ENCODE measurements at places on chromosomes 4 and X. TPM values are rescaled to one million over a fixed set of nuclear protein-coding genes. Genes with fewer than 3 reads are reported as not detected.

DNA sequence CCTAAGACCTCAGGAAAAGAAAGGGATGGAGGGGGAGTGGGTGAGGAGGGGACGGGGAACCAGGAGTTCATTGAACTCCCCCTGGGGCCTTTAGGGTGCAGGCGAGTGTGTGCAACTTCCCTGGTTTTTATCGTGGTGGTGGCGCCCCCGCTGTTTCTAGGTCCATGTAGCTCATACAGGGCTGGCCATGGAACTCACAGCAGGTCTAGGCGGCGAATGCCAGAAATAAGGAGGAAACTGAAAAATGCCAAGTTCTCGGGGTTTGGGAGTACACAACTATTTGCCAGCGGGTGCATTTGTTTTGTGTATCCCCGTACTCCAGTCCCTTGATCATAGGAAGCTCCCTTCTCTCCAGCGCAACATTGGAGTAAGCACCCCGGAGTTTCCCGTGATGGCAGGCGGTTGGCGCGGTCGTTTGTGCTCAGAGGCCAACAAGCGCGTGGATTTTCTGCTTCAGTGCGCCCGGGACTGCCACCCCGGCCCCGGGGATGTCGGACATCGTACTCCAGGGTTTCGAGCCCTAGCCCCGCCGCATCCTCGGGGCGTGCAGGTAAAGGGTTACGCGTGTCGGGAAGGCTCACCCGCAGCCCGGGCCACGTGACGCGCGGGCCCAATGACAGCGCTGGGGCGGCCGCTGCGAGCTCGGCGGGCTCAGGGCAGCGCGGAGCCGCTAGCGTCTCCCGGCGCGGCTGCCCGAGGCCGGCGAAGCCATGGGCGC lies 208.9 kb downstream of the NWD2 start:
- DNase-seq = no peak

GRCh38 chr4:14272206-14272605 lies 644.7 kb upstream of the BOD1L1 start:
- DNase-seq = no peak

DNA sequence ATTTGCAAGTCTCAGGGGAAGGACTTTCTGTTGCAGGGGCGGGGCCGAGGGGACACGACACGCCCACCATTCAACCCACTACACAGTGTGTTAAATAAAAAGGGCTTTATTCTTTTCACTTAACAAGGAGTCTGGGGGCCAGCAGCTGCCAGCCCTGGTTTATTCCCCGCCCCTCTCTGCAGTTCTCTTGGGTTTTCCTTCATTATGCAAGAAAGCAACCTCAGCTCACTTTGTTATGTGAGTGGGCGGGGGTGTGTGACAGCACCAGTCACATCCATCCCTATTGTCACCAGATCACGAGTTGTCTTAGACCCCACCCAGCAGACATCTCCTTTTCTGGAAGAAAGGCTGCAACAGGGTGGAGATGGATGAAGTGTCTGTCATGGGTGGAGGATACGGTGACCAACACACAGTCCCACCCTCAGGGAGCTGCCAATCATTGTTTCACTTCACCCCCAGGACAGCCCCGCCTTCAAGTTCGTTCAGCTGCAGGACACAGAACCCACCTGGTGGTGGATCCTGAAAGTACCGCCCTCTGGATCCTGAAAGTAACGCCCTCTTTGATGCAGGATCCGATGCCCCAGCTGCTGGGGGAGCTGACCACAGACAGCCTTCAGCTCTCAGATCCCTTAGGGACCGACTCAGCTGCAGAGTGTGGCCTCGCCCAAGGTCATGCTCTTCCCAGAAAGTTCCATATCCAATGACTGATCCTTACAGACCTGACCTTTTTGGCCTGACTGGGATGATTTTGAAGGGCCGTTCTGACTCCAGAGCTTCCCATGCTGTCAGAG lies 79.6 kb downstream of the SMIM20 start:
- DNase-seq = no peak

- no peak for DNase-seq
Measured at GRCh38 chr4:158775091-158775651, 6.3 kb downstream of the FNIP2 start.

DNA sequence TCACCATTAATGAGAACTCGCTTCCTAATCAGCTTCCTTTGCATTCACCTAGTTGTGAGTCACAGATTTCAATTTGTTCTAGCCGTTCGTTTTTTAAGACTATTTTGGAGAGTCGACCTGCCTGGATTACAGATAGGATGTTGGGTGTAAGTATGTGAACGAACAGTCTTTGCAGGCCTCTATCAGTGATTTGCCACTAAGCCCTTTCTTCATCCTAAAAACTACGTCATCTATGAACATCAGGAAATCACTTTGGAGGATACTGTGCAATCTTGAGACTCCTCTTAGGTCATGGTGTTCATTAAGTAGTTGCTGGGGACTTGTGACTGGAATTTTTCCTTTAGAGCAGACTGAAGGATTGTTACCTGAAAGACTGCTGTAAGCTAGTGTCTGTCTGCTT lies 1.1 kb downstream of the POLA1 start:
- no peak for DNase-seq

DNA sequence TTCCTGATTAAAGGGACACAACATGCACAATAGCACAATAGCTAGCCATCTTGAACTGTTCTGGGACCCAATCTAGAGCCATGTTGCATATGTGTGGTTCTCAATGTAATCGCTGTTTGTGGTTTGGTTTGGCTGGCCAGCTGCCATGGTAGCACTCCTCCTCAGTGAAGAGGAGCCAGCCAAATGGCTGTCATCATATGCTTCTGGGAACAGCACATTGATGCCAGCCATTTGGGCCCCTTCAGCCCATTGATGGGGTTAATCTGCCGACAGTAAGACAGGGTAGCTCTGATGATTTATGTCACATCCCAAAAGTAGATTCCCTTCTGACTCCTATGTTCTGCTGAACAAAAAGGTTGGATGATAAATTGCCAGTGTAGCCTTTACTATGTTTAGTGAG lies 48.5 kb downstream of the AWAT2 start:
- no peak for DNase-seq

- no peak for DNase-seq
Measured at GRCh38 chr4:109967798-109968520, 55.3 kb downstream of the EGF start.

- no peak for DNase-seq
Measured at GRCh38 chr4:117001077-117001476, 84.3 kb downstream of the TRAM1L1 start.

Gene TGIF2LX
- total RNA-seq = not detected

Gene CCDC149
- total RNA-seq = 16.7 TPM

Gene RTL5
- total RNA-seq = 4.4 TPM

Gene NUDT11
- 1.5 TPM for total RNA-seq

Gene INTU
- 8.8 TPM for total RNA-seq

Data from vagina (tissue), 2 donors.